SK-MEL-5 (cell line): ENCODE measurements at places on chromosomes 5 and 9. TPM values are rescaled to one million over a fixed set of nuclear protein-coding genes. Genes with fewer than 3 reads are reported as not detected.

GRCh38 chr5:73858054-73858453 lies 232.1 kb downstream of the ARHGEF28 start:
- no peak for DNase-seq

DNA sequence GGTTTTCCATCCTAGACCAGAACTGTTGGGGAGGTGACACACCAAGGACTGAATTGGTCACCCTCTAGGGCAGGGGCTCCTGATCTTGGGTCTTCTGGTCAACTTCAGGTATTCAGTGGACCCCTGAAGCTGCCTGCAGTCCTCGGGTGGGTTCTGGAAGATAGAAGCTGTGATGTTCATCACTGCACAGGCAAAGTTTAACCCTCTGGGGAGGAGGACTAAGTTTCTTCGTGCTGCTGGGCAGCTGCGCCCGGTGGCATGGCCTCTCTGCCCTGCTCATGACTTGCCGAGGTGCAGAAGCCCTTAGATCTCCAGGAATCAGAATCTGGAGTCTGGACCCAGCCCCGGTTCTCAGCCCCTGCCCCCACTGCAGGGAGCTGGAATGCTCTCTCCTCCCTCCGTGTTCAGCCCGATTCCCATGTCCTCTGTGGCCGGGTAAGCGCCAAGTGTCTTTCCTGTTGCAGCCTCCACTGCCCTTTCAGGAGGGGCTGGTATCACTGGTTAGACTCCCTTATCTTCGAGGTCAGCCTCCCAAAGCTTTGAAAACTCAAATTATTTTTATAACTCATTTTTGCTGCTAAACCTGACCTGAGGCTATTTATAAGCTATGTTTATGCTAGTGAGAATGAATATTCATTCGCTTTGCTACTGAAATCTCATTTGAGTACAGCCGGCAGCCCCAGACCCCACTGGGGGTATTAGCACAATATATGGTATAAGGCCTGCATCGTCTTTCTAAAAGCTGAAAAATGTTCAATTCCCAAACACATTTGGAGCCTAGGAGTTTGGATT lies 1.7 kb downstream of the LAMC3 start:
- DNase-seq, result no peak

GRCh38 chr5:133853646-133854365 lies 114.6 kb downstream of the C5orf15 start:
- no peak for DNase-seq

GRCh38 chr9:92151691-92152393 lies 36.6 kb upstream of the SPTLC1 start:
- DNase-seq, result no peak

- peak; percentile 34 for DNase-seq
Measured at GRCh38 chr5:10485142-10485795, 43.6 kb downstream of the ROPN1L start.

- no peak for DNase-seq
Measured at GRCh38 chr5:103340717-103341388, 82.3 kb downstream of the MACIR start.

DNA sequence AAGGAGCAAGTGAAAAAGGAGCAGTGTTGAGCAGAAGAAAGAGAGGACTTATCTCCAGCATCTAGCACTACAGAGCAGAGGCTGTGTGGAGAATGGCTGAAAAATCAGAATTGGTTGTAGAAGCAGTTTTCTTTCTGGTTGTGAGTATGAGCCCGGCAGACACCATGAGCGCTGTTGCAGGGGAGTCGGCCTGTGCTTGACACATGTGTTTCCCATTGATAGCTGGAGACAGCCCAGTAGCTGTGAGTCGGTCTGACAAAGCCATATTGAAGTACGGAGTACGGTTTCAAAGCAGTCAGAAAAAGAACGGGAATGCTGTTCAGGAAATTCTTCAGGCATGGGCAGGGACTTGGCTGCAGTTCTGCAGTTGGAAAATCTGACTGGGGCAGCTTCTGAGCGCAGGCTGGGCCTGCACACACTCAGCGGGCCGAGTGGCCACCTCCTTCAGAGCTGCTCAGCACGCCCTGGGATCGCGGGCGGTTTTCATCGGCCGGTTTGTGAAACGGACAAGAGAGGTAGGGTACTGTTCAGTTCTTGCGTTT lies at the start of gene SGCD:
Gene SGCD, plus strand, starts transcription at position 447 of the 542 bp plus-strand sequence.
- peak; percentile 64 for DNase-seq

GRCh38 chr9:134204041-134204440 lies 39.7 kb upstream of the RNU6ATAC start:
- no peak for DNase-seq

- DNase-seq, result no peak
Measured at GRCh38 chr9:3656224-3656623, 130.4 kb upstream of the RFX3 start.

DNA sequence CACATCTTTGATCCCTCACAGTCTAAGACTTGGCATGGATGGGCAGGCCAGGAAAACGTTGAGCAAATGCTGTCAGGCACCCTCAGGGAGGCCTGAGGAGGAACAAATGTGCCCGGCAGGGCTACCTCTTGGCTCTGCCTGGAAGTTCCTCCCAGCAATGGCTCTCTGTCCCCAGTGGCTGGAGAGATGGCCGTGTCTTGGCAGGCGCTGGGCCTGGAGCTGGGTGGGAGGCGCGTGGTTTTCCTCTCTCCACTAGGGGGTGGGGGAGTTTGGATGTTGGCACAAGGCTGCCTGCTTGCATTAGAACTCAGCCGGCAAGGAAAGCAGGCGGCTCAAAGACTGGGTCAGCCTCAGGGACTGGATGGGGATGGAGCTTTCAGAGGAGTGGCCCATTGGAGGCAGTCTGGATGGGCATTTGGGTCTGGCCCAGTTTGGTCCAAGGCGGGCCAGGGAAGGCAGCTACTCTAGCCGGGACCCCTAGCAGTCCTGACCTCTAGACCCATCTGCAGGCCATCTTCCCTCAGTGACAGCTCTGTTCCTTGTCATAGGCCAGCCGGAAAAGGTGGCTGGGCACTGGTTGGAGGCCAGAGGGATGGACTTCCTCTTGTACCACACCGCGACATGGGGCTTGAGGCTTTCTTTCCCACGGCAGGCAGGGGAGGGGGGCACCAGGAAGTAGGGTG lies 68.2 kb upstream of the STC2 start:
- peak; percentile 13 for DNase-seq

GRCh38 chr5:50922942-50923767 lies 256.7 kb downstream of the PARP8 start:
- DNase-seq, result no peak

DNA sequence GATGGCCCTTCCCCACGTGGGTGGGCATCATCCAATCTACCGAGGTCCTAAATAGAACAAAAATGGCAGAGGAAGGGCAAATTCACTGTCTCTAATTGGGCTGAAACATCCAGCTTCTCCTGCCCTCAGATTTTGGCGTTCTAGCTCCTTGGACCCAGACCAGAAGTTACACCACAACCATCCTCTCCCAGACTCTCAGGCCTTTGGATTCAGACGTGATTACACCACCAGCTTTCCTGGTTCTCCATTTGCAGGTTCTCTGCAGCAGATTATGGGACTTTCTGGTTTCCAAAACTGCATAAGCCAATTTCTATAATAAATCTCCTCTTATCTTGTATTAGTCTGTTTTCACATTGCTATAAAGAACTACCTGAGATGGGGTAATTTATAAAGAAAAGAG lies 73.6 kb upstream of the STARD4 start:
- DNase-seq, result no peak

GRCh38 chr5:75446068-75446467 lies 65.4 kb downstream of the CERT1 start:
- DNase-seq, result no peak

GRCh38 chr5:58394339-58394738 lies 65.5 kb downstream of the PLK2 start:
- DNase-seq, result no peak

DNA sequence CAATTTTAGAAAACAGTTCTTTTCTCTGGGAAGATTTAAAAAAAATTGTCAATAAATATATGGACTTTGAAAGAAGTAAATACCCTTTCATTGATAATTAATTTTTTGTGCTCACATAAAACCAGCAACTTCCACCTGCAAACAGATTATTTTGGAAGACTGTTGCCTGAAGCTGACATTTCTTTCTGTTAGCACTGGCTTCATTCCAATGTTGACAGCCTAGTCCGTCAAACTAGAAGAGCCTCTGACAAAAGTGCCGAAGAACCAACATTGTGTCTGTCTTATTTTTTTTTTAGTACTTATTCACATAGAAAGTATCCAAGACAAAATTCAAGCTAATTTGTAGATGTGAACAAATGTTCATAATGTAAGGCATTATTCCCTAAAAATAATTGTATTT lies 108.6 kb upstream of the TMEM161B start:
- no peak for DNase-seq

- DNase-seq, result no peak
Measured at GRCh38 chr5:64532212-64532611, 26.4 kb downstream of the RGS7BP start.

DNA sequence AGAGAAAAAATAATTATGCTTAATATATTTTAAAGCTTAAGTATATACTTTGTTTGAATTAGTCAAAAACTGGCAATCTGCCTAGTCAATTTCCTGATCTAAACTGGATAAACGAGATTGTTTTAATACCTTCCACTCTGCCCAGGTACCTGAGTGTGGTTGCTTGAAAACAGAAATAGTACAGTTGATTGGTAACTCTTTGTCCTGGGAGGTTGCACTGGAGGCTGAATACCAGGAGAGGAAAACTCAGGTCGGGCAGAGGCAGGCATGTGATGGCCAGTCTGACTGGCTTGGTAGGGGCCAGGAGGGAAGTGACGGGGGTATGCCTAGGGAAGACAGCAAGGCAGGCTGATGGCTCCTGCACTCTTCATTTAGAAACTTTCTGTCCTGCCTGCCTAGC lies 80.2 kb downstream of the PIK3R1 start:
- DNase-seq, result no peak

- no peak for DNase-seq
Measured at GRCh38 chr9:79575547-79575946, 3.8 kb downstream of the TLE4 start.

DNA sequence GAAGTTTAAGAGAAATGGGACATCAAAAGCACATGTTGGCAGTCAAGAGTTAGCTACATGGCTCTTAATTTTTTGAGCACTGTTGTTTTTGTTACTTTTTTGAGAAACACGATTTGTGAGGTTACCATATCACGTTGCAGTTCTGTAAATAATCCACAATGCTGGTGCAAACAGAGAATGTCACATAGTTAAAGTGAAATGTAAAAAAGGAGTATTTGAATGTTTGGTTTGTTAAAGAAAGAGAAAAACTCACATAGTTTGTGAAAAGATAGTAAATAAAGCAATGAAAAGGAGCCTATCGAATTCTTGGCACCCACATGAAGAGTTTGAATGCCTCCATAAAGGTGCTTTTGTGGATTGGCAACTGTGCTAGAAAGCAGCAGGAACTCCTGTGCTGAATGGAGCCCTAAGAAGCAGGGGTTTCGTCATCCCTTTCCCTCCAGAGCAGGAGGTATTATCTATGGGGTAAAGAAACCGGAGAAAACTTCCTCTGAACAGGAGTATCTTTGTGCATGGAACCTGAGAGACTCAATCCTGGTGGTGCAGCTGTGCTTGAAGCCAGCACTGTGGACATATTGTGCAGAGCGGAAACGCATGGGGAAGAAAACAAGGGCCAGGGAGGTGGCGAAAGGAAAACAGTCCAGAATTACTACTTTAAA lies 148.5 kb upstream of the OTULINL start:
- DNase-seq, result peak; percentile 100

- DNase-seq, result no peak
Measured at GRCh38 chr9:27282269-27282668, 14.7 kb downstream of the EQTN start.

DNA sequence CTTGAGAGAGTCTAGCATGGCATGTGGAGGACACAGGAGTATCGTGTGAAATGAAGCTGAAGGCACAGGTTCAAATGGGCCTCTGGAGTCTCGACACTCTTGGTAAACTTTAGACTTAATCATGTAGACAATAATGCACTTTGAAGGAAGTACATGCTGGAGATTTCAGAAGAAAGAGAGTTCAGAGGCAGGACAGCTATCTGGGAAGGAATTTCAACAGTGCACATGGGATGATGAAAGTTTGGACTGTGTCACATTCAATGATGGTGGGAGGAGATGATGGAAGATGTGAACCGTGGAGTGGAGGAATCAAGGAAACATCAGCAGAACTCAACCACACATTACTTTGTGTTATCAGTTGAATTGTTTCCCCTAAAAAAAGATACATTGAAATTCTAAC lies 88.6 kb upstream of the PAPPA start:
- DNase-seq, result no peak

DNA sequence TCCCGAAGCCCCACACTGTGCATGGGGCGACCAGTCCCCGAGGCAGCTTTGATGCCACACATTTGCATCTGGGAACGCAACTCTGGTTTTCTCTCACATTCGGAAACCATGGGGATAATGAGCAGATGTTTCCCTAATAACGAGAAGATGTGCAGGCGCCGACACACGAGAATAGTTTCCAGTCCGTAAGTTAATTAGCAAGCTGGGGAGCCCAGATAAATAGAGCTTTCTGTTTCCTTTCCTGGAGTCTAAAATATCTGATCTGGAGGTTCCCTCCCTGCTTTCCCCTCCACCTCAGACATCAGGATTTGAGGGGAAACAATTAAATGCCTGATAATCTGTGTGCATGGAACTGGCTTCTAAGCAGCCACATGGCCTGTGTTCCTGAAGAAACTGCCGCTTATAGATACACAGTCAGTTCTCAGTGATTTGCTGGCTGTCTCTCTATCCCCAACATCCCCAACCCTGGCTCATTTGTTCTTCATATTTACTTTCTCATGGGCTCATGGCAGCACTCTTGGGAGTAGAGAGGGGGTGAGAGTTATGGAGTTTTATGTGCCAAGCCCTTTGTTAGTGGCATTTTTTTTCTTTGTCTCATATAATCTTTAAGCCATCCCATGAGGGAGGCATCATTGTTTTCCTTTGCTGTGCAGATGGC lies 62.8 kb downstream of the PDZD2 start:
- no peak for DNase-seq

DNA sequence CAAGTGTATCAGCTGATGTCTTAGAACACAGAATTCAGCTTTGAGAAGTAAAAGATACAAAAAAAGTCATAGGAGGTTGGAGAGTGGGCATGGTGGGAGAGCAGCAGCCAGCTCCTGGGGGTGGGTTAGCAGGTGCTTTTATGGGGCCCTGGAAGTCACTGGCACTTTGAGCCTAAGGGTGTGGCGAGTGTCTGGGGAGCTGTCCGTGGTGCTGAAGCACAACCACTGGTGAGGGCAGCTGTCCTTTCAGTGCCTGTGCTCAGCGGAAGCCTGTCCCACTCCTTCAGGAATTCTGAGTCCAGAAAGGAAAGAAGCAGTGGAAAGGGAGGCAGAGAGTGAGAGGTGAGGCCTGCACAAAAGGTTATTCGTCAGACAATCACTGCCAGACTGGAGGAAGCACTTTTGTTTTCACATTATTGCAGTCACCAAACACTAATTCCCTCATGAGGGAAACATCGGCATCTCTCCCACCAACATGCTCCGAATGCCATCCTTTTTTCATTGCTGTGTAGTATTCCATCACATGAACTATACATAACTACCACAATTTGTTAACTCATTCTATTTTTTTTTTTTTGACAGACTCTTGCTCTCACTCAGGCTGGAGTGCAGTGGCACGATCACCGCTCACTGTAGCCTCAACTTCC lies 59.4 kb upstream of the RAPGEF1 start:
- DNase-seq, result peak; percentile 50

GTF2H2 gene
- 19.1 and 19.7 TPM in 2 replicates for total RNA-seq

CDKN2B gene
- total RNA-seq, result not detected in 2 replicates

ARHGEF28 gene
- 0.27 and 0.63 TPM in 2 replicates for total RNA-seq

GKAP1 gene
- total RNA-seq, result 1.2 and 2.1 TPM in 2 replicates

MROH2B gene
- total RNA-seq, result not detected in 2 replicates

CCNI2 gene
- total RNA-seq, result not detected in 2 replicates

PRXL2C gene
- 17.6 and 22.1 TPM in 2 replicates for total RNA-seq

SLC35A4 gene
- 14.2 and 16.7 TPM in 2 replicates for total RNA-seq

SIT1 gene
- not detected in 2 replicates for total RNA-seq

DNAJC25 gene
- total RNA-seq, result 13.1 and 16.3 TPM in 2 replicates

TTC23L gene
- total RNA-seq, result 0.40 and 0.43 TPM in 2 replicates

FIBCD1 gene
- 0.26 and 0.67 TPM in 2 replicates for total RNA-seq

ORM2 gene
- total RNA-seq, result not detected in 2 replicates

CCDC192 gene
- not detected in 2 replicates for total RNA-seq
